ENCODE measurements at places on chromosomes 7 and 10.

DNA sequence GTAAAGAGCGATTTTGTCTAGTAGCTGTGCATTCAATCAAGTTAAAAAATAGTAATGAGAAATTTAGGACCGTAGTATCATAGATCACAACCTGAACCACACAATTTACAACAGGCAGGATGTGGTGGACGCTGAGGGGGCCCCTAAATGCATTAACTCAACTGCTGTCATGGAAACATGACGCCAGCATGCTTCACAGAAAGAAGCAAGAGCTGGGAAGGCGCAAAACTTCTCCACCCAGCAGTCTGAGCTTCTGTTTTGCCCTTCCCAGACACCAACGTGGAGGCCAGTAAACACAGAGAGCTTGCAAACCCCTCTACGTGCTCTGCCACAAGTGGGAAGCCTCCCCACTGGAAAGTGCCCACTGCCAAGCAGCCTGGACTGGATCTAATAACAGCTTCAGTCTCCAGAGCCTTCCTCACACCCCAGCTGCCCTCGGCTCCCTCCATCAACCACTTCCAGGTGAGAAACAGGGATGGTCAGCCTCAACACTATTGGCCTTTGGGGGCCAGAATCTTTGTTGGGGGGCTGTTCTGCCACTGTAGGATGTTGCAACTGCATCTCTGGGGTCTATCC is 151.8 kb downstream of the SFMBT2 start:
- no peak for DNase-seq

DNA sequence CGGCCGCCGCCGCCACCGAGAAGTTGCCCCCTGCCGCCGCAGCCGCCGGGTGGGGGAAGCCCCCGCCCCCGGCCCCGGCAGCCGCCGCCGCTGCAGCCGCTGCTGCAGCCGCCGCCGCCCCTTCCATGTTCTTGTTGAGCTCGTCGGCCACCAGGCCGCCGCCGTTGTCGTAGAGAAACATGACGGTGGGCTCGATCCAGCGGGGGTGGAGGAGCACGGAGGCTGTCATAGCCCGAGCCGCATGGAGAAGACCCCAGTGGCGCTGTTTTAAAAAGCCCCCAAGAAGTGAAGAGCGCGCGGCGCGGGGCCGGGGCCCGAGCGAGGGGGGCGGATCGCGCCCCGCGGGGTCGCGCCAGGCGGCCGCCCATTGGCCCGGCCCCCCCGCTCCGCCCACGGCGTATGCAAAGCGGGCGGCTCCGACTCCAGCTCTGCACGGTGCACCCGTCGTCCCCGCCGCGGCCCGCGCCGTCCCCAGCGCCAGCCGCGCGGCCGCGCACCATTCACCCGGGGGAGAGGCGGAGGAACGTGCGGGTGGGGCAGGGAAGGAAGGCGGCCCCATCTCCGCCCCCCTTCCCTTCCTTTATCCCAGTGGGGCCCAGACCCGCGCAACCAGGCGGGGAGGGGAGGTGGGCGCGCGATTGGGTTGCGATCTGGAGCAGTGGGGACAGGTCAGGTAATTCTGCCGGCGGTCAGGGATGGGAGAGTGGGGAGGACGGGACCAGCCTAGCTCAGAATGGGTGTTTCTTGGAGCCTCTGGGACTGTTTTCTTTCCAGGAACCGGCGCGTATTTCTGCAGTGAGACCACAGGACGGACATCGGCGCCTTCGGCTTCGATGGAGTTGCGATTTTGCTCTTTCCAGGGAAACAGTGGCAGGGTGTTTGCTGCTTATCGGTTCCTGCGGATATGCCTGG is at the start of gene HOXA13:
HOXA13 (minus strand) TSS at position 243 of the 912 bp plus-strand sequence; CDS start at position 229, 14 bp downstream.
- no peak for DNase-seq

DNA sequence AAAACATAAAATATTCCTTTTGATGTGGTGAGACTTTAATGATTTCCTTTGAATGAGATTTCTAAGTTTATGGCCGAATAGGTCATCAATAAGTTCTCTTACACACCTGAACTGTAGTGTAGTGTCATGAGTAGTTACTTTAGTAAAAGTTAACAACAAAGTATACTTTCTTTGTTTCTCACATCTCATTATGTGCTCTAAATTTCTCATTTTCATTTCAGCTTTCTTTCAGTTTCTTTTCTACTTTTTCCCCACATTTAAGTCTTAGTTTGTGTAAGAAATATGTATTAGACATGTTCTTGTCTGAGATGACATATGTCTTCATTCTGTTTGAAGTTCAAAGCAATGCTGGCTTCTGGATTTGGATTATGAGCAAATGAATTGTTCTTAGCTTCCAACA is 348.1 kb downstream of the ANKRD7 start:
- no peak for DNase-seq

DNA sequence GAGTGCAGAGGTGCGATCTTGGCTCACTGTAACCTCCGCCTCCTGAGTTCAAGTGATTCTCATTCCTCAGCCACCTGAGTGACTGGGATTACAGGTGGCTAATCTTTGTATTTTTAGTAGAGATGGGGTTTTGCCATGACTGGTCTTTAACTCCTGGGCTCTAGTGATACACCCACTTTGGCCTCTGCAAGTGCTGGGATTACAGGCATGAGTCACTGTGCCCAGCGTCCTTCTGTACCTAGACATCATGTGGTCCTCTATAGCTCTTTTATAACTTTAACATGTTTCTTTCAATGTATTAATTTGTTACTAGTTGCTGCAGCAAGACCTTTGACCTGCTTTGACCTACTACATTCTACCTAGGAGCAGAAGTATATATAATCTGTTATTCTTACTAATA is 38.7 kb upstream of the BICC1 start:
- no peak for DNase-seq

- DNase-seq, result no peak
These were observed 311.1 kb downstream of the HPSE2 start for GRCh38 chr10:98924526-98924925.

DNA sequence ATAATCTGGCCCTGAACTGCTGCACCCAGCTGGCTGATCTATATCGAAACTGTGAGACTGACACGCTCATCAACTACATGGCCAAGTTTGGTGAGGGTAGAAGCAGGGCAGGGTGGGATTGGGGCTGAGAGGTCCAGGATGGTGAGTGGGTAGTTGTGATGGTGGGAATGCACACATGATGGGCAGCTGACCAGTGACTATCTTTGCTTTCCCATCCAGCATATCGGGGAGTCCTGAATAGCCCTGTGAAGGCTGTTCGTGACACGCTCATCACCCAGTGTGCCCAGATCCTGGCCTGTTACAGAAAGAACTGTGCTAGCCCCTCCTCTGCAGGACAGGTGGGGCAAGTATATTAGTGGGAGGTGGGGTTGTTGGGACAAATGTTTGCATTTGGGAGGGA is 12.5 kb upstream of the CHCHD1 start:
- no peak for DNase-seq

DNA sequence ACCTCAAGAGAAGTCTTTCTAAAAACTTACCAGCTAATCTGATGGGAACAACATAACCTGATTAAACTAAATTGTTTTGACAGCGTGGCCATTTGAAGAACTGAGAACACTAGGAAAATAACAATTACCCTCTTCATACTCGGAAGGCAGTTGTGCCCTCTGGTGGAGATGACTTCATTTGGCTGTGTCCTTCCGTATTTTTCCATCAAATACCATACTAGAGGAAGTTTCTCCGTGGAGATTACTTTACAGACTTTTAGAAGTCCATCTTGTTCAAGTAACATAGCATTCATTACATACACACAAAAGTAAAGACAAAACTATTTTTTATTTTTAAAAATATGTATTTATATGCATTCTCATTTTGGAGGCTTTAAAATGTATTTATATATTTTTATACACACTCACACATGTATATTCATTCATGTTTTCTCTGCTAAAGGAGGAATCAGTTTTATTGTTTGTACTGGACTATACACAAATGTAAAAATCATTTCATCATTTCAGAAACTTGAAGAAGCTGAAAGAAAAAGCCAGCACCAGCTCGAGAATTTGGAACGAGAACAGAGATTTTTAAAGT is 25.2 kb downstream of the SMNDC1 start:
- peak; percentile 82 for DNase-seq

DNA sequence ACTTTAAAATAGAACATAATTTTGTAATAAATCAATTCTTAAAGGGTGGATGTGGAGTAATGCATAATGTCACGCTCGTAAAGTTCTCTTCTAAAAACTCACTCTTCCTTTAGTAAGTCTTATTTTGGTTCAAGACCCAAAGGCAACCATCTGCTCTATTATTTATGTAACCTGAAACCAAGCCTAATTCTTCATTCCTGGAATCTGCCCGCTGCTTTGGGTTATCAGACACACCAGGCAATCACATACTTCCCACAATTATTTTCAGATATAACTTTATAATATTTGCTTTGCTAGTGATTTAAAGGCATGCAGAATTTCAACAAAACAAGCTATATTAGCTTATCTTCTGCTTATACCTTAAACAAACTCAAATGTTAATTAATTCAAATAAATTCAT is 39.0 kb downstream of the RAB11FIP2 start:
- DNase-seq, result no peak

DNA sequence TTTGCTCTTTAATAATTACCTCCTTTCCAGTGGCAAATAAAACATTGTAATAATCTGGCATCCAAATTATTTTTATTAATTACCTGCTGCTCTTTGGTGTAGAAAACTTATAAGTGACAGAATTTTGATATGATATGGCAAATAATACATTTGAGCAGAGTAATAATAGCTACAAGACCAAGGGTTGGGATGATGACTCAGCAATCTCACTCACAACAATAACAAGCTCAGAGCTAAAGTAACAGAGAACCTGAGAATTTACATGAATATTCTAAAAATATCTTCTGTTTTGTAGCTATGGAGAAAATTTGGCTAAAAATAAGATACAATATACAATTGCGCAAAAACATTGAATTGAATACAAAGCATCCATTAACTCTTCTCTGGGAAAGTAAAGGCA is 480.8 kb upstream of the COBL start:
- DNase-seq, result no peak

- no peak for DNase-seq
These were observed 46.4 kb downstream of the CASD1 start for GRCh38 chr7:94556028-94556427.

DNA sequence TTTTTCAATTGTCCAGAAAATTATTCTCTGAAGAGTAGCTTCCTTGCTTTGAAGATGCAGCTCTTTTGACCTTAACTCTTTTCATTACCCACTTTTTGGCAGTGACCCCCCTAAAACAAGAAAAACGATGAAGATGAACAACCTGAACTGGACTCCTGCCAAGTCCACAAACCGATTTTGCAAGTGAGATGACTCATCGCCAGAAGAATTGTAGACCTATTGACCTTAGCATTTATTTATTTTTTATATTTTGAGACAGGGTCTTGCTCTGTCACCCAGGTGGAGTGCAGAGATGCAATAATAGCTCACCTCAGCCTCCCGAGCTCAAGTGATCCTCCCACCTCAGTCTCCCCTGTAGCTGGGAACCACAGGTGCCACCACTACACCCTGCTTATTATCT is 859.2 kb downstream of the GATA3 start:
- DNase-seq, result no peak

DNA sequence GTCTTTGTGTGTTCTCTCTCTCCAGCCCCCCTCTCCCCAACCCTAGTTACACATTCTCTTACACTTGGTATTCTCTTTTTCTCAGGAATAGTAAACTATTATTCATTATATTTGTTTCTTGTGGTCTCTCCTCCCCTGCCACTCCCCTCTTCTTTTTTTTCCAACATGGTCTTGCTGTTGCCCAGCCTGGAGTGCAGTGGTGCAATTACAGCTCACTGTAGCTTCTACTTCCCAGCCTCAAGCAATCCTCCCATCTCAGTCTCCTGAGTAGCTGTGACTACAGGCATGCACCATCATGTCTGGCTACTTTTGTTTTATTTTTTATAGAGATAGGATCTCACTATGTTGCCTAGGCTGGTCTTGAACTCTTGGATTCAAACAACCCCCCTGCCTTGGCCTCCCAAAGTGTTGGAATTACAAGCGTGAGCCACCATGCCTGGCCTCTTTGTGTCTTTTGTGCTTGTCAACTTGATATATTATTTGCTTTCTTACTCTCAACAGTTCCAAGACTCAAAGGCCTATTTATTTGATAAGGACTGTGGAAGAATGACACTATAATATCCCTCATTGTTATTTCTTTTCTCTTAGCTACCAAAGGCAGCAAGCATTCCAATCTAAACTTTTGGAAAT is 66.9 kb downstream of the MLLT10 start:
- no peak for DNase-seq

All from CD14-positive monocyte (primary cell).